NCI-H510A treated with DMSO at 0.1 percent for 48 hours (cell line): ENCODE measurements at places on chromosomes 5 and 9.
A peak's percentile ranks its signal among the peaks of the same experiment; 100 is the strongest.

DNA sequence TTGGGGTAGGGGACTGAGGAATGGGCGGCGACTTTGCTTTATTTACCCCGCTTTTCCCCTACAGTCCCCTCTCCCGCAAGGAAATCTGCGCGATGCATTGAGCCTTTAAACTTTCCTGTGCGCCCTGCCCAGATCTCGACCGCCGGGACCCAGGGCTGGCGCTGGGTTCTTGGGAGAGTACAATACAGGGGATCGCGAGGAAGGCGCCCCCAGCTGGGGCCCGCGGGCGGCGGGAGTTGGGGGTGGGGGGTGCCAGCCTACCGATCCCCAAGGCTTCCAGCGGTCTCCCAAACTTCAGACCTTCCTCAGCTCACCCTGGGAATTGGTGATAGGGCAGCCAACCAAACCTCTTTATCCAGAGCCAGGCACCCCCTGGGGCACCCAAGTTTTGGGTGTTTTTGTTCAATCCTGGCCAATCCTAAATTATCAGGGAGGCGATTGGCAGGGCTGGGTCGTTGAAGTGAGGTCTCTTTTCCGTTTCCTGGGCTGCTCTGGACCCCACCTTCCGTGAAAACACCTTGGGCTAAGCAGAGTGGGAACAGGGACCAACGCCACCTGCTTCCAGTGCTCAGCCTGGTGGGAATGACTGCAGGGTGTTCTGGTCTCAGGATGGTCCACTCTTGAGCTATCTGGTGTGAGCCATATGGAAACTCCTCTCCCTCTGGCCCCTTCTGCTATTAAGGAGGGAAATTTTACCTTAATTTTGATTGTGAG is 51.4 kb upstream of the DAB2IP start:
- no peak for DNase-seq

GRCh38 chr9:36177571-36177970 is 8.4 kb downstream of the CCIN start:
- DNase-seq: no peak

DNA sequence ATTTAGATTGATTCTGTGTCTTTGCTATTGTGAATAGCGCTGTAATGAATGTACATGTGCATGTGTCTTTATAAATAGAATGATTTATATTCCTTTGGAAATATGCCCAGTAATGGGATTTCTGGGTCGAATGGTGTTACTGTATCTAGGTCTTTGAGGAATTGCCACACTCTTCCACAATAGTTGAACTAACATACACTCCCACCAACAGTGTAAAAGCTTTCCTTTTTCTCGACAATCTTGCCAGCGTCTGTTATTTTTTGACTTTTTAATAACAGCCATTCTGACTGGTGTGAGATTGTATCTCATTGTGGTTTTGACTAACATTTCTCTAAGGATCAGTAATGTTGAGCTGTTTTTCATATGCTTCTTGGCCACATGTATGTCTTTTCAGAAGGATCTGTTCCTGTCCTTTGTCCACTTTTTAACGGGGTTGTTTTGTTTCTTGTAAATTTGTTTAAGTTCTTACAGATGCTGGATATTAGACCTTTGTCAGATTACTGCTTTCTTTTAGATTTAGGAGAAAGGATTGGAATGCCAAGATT is 125.0 kb upstream of the NR5A1 start:
- no peak for DNase-seq

GRCh38 chr9:4894076-4894475 is 91.0 kb upstream of the JAK2 start:
- no peak for DNase-seq

- no peak for DNase-seq
These were observed 44.0 kb downstream of the TMOD1 start for GRCh38 chr9:97545486-97545885.

GRCh38 chr5:60630179-60630578 is 69.8 kb downstream of the DEPDC1B start:
- DNase-seq: no peak

- no peak for DNase-seq
These were observed 52.7 kb downstream of the NDUFAF2 start for GRCh38 chr5:60997721-60998120.

DNA sequence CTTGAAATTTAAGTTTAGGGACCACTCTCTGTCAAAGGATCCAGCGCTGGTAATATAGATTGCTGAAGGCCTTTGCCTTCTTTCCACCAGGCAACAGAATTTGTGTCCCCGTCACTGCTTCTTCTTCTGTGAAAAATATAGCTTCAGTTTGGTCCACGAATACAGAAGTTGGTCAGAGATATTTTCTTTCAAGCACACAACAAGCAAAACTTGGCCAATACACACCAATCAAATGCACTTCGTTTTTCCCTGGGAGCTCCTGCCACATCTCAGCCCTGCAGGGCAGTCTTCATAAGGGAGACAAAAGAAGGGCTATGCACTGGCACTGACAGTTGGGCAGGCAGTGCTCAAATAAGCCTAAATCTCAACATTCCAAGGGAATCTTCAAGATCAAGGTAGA is 22.9 kb downstream of the HAVCR2 start:
- DNase-seq: no peak

DNA sequence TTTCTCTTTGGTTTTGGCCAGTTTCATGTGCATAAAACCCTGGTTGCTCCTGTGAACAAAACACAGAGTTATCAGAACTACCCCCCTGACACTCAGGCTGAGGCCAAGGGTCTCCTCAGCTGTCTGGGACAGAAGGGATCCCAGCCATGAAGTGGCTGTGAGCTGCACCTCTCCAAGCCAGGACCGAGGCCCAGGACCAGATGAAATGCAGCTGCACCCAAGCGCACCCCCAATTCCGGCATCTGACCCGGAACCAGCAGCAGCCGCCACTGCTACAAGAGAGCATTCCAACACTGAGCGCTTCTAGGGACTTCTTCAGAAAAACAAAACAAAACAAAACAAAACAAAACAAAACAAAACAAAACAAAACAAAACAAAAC is 16.0 kb upstream of the SLC25A51 start:
- DNase-seq: no peak

GRCh38 chr5:124452412-124452811 is 294.0 kb downstream of the ZNF608 start:
- DNase-seq: no peak

DNA sequence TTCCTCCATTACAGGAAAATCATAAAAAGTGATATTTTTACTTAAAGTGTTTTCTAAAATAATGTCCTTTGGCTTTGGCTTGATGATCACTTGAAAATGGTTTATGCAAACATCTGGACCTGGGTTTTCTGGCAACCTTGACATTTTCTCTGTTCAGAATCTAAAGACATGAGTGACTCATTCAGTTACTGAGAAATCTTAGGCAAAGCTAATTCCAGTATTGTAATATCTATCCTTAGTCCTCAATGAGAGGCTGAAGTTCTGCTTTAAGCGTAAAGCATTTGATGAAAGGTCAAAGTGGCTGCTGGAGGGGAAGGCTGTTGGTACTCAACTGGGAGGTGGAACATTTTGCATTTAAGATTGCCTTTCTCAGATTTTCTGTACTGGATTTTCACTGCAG is 2.3 kb downstream of the MAN2A1 start:
- no peak for DNase-seq

DNA sequence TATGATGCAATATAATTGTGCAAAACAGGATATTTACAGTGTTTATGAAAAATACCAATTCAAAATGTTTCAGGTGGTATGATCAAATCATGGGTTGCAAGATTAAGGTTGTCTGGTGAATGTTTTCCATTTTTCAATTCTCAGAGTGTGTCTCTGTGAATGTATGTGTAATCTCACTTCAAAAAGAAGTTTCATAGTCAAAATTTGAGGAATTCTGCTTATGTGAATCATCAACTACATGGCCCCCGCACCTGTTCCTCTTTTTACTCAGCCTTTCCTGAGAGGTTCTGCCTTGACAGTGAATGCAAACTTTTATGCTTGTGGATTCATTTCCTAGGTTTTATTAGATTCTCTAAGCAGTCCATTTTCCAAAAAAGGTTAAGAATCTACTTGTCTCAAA is 32.1 kb downstream of the KCTD16 start:
- DNase-seq: no peak

GRCh38 chr5:111495159-111495558 is 17.2 kb downstream of the STARD4 start:
- no peak for DNase-seq

- DNase-seq: no peak
These were observed 2.5 kb downstream of the AGXT2 start for GRCh38 chr5:35045280-35045679.

GRCh38 chr9:121217609-121218292 is 16.1 kb upstream of the RAB14 start:
- DNase-seq: no peak

DNA sequence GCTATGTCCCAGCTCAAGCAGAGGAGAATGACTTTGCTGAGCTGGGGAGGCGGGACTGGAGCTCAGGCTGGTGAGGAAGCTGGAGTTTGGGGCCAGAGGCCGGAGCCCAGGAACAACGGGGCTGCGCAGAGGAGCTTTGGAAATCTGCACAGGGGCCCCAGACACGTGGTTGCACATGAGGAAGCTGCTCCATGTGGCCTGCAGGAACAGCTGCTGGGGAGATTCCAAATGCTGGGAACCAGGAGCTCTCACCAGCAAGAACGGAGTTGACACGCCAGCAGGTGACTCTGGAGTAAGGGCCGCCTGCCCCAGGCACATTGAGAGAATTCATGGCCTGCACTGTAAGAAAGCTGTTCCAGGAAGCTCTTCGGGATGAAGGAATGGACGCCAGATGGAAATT is 91.0 kb downstream of the OLFM1 start:
- DNase-seq: no peak

- no peak for DNase-seq
These were observed 1058.5 kb upstream of the SEMA6A start for GRCh38 chr5:117633093-117633492.

GRCh38 chr5:36694351-36694750 is 87.9 kb downstream of the SLC1A3 start:
- no peak for DNase-seq

GRCh38 chr5:179679014-179679674 is 1.7 kb downstream of the CBY3 start:
- no peak for DNase-seq

GRCh38 chr9:136249877-136250559 is 4.4 kb upstream of the QSOX2 start:
- DNase-seq: peak; percentile 65

DNA sequence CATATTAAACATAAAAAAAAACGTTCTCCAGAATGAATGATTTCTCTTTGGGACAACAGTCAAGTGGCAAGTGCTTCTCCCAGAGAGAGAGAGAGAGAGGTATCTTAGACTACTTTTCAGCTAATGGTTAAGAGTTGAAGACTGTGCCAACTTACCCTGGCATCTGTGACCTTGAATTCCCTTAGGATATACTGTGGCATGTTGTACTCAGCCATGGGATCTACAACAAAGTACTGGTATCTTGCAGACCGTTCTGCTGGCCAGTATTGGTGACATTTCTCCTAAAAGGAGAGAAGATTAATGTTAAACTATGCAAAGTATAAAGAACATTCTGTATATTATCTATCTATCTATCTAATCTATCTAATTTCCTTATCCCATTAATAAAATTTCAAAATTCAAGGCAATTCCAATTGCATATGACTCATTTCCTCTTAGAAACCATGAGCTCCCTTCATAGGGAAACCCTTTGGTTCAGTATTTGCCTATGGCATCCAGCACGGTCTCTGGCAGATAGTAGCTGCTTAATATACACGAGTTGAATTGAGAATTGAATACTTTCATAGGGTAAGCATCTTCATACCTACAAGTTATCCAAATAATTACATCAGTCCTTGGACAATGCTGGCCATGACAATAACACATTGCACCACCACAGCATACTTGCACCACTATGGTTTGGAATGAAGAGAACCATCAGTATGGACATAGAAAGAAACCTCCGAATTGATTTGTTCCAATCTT is 539.4 kb upstream of the DMAC1 start:
- DNase-seq: no peak

GRCh38 chr5:140664359-140665119 is at the start of gene WDR55:
Gene WDR55, plus strand, starts transcription at chr5:140664904. Its CDS starts 9 bp downstream, at chr5:140664913.
- peak; percentile 80 for DNase-seq

- DNase-seq: no peak
These were observed 140.0 kb downstream of the SIL1 start for GRCh38 chr5:139058121-139058520.

DNA sequence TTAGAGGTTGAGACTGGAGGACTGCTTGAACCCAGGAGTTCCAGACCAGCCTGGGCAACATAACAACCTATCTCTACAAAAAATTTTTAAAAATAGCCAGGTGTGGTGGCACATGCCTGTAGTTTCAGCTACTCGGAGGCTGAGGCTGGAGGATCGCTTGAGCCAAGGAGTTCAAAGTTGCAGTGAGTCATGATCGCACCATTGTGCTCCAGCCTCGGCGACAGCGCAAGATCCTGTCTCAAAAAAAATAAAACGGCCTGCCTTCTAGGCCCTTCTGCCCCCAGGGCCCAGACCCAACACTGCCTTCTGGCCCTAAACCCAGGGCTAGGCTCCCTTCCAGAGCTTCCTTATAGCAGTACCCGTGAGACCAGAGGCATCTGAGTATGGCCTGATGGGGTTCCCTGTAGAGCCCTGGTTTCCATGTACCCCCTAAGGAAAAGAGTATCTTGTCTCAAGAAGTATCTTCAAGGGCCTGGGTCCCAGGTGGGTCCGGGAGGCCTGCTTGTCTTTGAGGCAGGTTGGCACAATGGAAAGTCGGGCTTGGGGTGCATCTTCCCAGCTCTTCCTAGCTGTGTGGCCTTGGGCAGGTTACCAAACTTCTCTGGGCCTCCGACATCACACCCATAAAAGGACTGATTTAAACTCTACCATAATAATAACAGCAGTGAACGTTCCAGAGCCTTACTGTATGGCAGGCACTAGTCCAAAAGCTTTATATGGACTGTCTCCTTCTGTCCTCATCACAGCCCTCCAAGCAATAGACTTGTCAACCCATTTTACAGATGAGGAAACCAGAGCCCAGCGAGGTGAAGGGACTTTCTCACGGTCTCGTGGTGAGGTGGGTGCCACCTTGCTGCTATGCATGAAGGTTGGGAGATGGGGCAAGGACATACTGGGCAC is 9.6 kb downstream of the LRRC8A start:
- DNase-seq: no peak

GRCh38 chr9:14722391-14723035 is at the start of gene CER1:
Gene CER1, minus strand, starts transcription at chr9:14722733. Its CDS starts 61 bp downstream, at chr9:14722672.
- peak; percentile 18 for DNase-seq

DNA sequence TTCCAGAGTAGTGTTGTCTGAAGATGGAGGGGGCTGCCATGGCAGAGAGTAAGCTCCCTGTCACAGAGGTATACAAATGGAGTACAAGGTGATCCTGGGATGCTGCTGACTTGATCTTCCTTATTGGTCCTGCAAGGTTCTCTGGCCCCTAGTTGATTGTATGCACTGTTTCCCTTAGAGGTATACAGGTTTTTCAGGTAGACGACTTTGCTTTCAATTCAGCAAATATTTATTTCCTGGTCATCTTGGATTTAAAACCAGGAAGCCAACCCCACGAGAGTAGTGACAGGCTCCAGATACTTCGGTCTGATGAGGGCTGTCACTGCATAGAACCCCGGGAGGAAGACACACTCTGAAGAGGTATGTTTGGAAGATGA is 16.5 kb upstream of the TRIM14 start:
- no peak for DNase-seq

- peak; percentile 22 for DNase-seq
These were observed 29.7 kb downstream of the TEX10 start for GRCh38 chr9:100322954-100323536.

- no peak for DNase-seq
These were observed 2.5 kb downstream of the ENTPD8 start for GRCh38 chr9:137438591-137439157.
